GM18507 (cell line): ENCODE measurements at places on chromosomes 1 and 21.

DNA sequence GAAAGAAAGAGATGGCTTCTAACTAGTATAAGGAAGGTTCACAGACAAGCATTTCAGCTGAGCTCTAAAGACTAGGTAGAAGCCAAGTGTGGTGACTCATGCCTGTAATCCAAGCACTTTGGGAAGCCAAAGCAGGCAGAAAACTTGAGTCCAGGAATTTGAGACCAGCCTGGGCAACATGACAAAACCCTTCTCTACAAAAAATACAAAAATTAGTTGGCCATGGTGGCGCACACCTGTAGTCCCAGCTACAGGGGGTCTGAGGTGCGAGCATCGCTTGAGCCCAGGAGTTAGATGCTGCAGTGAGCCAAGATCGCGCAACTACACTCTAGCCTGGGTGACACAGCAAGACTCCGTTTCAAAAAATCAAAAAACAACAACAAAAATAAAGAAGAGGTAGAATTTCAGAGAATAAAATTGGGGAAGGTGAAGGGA, 27.8 kb downstream of the FBXO42 start:
- DNase-seq = no peak

- DNase-seq = no peak
Measured at GRCh38 chr1:207804721-207805468, 53.0 kb downstream of the CD46 start.

- no peak for DNase-seq
Measured at GRCh38 chr21:36149788-36150711, 6.6 kb upstream of the DOP1B start.

DNA sequence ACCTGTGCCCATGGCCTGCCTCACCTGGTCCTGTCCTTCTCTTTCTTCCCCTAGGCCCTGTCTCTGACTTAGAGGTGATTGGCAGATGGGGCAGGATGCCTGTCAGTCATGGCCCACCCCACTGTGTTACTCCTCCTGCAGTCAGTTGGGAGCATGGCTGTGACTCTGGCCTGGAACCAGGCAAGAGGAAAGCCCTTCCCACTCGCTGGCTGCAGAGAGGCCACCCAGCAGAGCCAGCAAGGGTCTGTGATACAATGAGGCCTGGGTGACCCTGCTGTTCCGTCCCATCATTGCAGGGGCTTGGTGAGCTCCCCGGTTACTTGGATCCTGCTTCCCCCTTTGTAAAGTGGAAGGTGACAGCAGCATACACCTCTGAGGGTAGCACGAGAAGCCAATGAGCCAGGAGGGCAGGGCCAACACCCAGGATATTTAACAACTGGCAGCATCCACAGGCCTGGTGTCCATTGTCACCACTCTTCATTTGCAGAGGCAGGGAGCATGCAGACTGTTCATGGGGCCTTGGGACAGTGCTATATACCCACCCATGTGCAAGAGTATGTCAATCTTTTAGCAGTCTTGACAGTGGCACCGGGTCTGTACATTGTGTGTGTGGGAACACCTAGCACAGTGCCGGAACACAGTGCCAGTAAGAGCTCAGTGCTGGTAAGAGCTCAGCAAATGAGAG, 191.0 kb upstream of the C1orf174 start:
- DNase-seq = no peak

GRCh38 chr21:27545754-27546349, 579.0 kb upstream of the ADAMTS5 start:
- DNase-seq = no peak

- no peak for DNase-seq
Measured at GRCh38 chr1:22749919-22750684, 39.5 kb downstream of the EPHB2 start.

- DNase-seq = no peak
Measured at GRCh38 chr1:49102752-49103151, 326.1 kb upstream of the BEND5 start.

- DNase-seq = no peak
Measured at GRCh38 chr1:117213046-117213445, 2.3 kb upstream of the VTCN1 start.

GRCh38 chr1:226778657-226779058, 39.6 kb upstream of the ITPKB start:
- DNase-seq = no peak

GRCh38 chr1:205298191-205298994, 23.2 kb downstream of the NUAK2 start:
- DNase-seq = no peak

GRCh38 chr1:5393603-5394002, 598.6 kb downstream of the NPHP4 start:
- DNase-seq = no peak

- DNase-seq = no peak
Measured at GRCh38 chr1:34019741-34020552, 145.1 kb downstream of the CSMD2 start.

DNA sequence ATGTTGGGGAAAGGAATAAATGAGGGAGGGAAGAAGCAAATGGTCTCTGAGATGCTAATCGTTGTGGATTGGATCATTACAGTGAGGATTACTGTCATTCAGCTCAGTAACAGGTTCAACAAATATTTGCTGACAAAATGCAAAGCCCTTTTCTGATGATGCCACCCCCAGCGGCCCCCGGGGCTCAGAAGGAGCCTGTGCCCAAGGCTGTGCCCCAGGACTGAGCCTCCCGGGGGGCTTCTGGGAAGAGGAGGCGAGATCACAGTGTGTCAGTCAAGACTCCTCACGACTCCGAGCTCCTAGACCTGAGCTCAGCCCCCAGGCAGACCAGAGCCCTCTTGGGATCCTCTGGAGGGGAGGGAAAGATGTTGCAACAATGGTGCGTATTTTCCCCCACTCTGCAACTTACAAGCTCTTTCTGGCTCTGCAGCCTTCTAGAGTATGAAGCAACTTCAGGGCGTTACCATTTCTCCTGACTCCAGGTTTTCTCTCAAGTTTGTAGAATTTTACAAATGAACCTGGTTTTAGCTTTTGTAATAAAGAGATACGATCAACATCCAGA, 20.8 kb downstream of the EPHA8 start:
- DNase-seq = no peak

- no peak for DNase-seq
Measured at GRCh38 chr1:47729685-47730084, 267.5 kb downstream of the TRABD2B start.

GRCh38 chr1:5522531-5523145, 469.6 kb downstream of the NPHP4 start:
- DNase-seq = no peak

DNA sequence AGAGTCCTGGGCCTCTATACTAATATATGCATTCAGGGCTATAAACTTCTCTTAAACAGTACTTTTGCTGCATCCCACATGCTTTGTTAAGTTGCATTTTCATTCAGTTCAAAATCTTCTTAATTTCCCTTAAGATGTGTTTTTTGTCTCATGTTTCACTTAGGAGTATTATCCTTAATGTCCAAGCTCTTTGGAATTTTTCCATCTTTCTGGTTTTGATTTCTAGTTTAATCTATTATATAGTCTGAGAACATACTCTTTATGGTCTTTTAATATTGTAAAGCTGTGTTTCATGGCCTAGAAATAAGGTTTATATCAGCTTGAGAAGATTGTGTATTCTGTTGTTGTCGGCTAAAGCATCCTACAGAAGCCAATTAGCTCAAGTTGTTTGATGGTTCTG, 1041.8 kb downstream of the PLA2G4A start:
- no peak for DNase-seq

DNA sequence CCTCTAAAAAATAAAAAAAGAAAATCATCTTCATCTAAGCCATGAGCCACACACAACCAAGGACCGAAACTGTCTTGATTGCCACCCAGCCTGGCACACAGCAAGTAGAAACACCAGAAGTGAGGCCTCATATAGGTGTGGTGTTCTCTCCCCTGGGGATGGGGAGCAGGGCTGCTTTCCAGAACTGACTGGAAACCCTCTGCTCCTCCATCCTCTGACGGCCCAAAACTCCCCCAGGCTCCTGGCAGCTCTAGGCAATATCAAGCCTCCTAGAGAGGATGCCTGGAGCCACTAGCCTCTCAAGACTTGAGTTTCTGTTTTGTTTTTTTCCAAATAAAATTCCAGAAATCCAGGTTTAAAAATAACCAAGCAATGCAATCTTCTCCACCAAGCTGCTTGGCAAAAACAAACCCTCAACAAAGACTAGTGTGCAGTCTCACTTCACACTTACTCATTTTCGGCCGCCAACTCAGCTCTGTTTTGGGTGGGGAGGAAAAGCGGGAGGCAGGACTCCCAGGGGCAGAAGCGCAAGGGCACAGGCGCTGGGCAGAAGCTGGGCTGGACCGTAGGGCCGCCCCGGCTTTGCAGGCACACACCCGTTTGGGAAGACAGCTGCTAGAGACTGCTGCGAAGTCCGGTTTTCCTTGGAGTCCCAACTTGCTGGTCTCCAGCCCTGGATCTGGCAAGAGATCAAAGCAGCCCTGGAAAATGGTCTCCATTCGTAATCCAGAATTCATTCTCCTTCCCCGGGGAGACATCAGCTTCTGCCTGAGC, 78.2 kb upstream of the CAPZB start:
- DNase-seq = no peak

GRCh38 chr1:178353524-178353923, 143.2 kb downstream of the CLEC20A start:
- no peak for DNase-seq

GRCh38 chr1:20426923-20427322, 59.1 kb downstream of the CAMK2N1 start:
- no peak for DNase-seq
